ENCODE measurements at places on chromosomes 1 and 21.

- DNase-seq = no peak
These were observed 214.5 kb downstream of the KCNT2 start for GRCh38 chr1:196393742-196394141.

GRCh38 chr1:183733715-183734114, 71.2 kb upstream of the RGL1 start:
- no peak for DNase-seq

DNA sequence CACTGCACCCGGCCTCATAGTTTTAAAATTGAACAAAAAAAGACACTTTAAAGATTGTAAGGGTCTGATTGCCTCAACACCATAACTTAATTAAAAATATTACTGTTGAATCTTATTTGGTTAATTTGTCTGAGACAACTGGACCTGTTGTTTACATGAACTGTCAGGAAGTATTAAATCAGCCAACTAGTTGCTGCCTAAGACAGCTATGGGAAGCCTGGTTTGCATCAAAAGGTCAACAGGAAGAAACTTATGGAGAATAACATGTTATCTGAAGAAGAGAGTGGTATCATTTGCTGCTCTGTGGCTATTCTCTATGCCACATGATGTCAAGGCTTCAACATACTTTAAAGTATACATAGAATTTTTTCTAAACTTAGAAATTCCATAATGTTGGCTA, 853.5 kb upstream of the ADAMTS5 start:
- DNase-seq = no peak

DNA sequence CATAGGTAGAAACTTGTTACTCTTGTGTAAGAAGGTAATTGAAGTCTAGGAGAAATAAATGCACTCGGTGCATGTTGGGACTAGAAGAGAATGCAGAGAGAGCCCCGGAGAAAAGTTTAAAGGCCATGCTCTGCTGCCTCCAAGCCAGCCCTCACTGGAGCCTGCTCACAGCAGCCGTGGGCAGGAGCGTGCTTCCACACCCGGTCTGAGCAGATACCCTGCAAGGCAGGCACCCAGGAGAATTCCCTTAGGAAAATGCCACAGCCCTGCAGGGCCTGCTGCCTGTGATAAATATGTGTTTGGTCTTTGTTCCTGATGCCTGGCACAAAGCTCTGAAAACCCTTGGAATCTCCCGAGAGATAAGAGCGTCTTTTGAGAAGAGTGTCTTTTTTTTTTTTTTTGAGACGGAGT, 22.8 kb downstream of the C2CD2 start:
- no peak for DNase-seq

DNA sequence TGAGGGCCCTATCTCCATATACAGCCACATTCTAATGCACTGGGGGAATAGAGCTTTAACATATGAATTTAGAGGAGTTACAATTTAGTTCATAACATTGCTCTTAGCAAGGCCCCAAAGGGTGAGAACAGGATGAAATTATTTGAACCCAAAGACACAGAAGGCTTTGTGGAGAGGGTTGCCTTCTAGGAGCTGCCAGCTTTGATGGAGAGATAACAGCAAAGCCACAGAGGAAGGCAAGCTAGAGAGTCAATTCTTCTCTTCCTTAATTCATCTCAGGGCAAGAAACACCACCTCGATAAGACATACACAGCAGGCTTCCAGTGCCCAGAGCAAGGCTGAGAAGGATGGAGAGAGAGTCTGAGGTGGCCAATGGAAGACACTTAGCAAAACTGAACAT, 94.8 kb upstream of the TMPRSS15 start:
- no peak for DNase-seq

DNA sequence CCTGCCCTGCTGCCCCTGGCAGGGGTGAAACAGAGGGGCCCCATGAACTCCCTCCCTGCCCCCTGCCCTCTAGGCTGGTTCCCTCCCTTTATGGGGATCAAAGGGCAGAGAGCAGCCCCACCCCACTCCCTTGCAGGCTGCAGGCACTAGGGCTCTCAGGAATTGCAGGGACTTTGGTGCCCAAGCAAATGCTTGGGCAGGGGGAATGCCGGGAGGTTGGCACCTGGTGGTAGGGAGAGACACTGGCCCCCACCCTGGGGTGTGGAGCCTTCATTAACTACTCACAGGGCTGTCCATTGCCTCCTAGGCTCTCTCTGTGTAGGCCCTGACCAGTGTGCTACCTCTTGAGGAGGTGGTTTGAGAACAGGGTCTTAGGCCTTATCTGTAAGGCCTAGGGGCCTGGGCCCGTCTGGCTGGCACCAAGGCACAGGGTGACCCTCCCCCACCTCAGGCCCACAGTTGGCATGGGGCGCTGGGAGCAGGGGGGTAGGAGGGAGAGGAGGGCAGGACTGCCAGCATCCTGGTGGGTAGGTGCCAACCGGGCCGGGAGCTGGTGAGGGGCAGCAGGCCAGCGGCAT, 4.7 kb downstream of the ZBTB7B start:
- no peak for DNase-seq

DNA sequence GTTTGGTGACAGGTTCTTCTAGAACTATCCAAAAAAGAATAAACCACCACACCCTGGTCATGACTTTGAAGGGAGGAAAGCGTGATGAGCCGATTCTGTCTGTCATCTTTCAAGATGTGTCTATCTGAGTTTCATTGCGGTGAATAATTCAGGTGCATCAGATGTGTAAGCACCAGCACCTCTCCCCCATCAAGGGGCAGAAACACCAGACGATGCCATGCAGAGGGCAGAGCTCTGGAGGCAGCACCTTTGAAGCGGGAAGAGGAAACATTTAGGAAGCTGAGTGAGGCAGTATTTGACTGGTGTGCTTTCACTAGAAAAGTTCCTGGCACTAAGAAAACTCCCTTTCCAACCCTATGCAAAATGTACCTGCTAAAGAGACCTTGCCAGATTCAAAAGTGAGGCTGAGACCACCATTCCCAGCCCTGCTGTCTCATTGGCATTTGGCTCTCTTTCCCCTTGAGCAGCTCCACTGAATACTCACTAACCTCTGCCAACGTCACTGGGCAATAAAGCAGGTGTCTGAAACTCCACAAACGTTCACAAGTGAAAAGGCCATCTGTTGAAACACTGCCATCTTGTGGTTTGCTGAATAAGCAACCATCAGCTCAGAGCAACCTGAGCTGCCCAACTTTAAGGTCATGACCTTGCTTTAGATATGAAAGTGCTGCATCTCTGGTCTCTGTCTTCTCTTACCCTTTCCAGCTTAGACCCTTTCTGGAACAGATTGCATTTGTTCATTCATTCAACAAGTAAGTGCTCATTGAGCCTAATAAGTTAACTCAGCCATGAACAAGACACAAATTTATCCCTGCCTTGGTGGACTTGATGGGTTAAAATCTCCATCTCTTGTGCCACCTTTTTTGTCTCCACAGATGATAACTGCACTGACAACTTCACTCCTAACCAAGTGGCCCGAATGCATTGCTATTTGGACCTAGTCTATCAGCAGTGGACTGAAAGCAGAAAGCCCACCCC, 228.6 kb downstream of the PAPPA2 start:
- peak; percentile 4 for DNase-seq

DNA sequence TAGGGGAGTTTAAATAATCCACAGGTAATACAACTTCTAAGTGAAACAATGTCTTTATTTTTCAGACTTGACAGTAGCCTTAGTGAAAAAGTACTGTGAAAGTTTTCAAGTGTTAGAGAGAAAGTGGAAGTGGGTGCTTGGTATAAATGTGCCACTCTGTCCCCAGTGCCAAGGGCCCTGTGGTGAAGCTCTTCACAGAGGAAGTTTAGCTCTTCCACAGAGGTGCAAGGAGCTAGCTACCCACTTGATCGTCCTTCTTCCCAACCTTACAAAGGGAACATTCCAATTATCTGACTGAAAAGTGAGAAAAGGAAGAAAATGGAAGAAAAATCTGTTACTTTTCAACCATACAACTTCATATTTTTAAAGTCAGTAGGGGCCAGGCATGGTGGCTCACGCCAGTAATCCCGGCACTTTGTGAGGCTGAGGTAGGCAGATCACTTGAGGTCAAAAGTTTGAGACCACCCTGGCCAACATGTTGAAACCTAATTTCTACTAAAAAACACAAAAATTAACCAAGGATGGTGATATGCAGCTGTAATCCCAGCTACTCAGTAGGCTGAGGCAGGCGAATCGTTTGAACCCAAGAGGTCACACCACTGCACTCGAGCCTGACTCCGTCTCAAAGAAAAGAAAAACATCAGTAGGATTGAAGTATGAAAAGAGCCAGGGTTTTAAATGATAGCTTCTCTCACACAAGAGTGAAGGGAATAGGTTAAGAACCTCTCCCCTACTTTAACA, 41.0 kb upstream of the PTPRC start:
- DNase-seq = peak; percentile 20

- DNase-seq = no peak
These were observed 29.3 kb upstream of the TRIM33 start for GRCh38 chr1:114540272-114540671.

- DNase-seq = no peak
These were observed 47.6 kb downstream of the SEC16B start for GRCh38 chr1:177922209-177922608.

DNA sequence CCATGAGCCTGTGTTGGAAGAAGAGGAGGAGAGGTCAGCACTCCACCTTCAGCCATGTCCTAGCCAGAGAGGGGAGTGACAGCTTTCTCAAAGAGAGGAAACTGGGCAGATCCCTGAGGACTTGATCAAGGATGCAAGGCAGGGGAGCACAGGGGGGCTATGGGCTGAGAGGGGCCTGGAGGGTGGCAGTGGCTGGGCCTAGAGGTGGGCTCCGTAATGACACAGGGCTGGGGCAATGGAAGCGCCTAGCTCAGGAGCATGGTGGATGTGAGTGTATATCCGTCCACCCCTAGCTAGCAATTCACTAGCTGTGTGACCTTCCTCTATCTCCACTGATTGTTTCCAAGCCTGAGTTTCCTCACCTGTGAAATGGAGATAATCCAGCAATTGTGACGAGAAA, 32.6 kb downstream of the NEK2 start:
- DNase-seq = no peak

DNA sequence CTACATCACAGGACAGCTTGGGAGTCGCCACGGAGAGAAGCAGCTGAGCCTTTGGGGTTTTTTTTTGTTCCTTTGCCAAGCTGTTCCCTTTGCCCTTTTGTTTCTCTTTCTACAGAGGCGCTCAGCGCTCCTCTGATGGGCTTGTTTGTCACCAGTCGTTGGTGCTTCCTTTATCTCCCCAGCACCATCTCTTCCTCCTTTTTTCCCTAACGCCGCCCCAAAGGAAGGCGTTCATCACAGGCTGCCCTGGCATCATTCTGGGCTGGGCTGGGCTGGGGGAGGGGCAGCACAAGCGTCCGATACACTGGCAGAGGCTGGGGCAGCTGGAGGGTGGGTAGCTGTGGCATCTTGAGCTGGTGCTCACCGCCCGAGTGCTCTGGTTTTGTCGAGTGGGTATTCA, 10.5 kb downstream of the IGSF21 start:
- DNase-seq = peak; percentile 12

GRCh38 chr1:230568008-230568407, 74.3 kb upstream of the COG2 start:
- no peak for DNase-seq

DNA sequence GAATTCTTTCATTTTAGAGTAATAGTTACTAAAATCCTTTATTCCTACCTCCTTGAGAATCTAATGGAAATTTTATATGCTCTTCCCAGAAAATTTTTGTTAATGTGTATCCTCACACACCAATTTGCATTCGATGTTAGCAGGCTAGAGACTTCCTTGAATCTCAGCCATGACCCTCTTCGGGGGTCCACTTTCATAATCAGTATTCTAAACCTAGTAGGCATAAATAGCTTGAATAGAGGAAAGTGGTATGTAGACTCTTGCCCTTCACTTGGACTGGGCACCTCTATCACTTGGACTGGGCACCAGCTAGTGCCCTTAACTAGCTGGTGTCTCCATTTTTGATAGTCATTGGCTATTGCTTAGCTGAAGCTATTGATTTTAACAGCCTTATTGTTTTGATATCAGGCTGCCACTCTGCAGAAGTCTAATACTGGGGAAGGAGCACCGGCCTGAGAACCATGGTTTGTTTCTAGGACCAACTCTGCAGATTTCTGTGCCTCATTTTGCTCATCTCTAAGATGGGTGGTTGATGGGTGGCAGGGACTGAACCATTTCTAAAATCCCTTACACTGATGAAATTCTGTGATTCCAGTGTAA, 42.8 kb downstream of the MRPL39 start:
- DNase-seq = peak; percentile 40

DNA sequence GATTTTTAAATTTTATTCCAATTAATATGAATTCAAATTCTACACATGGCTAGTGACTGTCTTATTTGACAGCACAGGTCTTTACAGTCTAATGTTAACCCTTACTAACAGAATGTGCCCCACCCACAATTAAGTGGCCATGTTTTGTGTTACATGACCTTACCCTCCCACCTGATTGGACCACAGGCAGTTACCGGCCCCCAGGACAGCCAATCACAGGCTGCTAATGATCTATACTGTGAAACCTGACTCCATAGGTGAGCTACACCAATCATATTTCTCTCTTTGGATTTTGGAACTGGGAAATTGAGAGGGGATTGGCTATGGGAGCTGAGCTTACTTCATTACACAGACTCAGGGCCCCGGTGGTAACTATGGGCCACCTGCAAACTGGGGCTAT, 27.5 kb downstream of the ZP4 start:
- no peak for DNase-seq

- no peak for DNase-seq
These were observed 13.2 kb upstream of the MYOG start for GRCh38 chr1:203098914-203099520.

DNA sequence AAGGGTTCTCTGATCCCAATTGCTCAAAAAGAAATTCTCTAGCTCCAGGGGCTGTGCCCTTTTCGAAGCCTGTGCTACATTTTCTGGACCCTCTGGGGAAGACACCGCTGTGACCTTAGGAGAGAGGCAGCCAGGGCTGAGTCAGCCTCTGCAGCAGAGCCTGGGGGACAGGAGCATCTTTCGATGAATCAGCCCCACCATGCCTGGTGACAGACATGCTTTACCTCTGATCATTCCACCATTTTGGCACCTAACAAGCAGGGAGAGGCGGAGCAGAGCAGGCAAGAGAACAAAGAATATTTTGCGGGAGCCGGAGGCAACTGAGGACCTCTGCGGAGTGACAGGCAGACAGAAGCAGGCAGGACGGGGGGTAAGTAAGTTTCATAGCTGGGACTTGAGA, 84.9 kb downstream of the VWA5B1 start:
- no peak for DNase-seq

DNA sequence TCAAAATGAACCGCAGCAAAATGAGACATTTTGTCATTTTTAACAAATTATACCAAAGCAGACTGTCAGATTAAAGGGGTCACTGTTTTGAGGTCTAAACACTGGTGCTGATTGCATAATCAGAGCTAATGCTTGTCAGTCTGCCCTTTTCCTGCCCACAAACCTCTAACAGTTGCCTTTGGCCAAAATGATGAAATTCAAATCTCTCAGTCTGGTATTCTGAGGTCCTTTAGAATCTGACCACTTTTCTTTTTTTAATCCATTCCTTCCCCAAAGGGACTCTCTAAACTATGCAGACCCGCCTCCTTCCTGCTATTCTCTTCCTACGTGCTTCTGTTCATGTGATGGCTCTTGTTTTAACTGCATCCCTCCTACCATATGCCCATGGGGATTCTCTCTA, 145.2 kb upstream of the SPATA6 start:
- no peak for DNase-seq
